HAP-1 (cell line): ENCODE measurements at places on chromosomes 12 and 14.

DNA sequence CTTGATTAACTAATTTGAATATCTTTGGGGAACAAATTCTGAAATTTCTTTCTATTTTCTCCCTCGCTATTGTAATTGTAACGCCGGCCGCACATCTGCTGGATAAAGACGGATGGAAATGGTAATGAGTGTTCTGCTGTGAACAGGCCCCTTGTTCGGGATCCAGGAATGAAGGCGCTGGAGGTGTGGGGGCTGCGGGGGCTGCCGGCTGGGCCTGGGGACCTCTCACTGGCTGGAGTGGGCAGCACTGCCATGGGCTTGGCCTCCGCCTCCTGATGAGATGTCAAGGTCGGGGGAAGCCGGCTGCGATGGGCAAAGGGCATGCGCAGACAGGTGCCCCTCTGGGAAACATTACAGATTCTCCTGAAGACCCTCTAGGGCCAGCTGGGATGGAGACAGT, 175.4 kb downstream of the PHETA1 start:
- no peak for DNase-seq

GRCh38 chr14:61183196-61183885, 97.8 kb downstream of the TMEM30B start:
- no peak for DNase-seq

- no peak for DNase-seq
These were observed 256.9 kb downstream of the RAD51B start for GRCh38 chr14:68076451-68076850.

DNA sequence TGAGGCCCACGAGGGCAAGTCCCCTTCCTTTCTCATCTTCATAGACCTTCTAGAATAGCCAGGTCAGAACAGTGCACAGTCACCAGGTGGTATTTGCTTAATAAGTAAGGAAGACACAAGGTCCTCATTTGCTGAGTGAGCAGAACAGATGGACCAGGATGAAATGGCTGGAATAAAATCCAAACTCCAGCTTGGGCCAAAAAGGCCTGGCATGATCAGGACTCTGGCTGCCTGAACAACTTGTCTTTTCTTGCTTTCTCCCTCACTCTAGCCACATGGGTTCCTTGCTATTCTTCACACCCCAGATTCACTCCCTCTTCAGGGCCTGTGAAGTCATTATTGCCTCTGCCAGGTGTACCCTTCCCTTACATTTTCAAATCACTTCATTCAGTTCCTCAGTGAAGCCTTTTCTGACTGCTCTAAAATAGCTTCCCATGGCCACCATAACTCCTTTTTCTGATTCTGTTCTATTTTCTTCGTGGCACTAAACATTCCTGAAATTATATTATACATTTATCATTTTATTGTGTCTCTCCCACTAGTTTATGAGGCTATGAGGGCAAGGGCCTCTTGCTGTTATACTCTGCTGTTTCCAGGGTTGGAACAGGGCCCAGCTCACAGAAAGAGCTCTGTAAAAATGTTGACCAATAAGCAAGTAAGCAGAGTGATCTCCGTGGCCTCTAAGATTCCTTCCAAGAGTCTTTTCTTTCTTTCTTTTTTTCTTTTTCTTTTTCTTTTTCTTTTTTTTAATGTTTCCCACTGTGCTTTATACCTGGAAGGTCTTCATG, 150.8 kb downstream of the TTC8 start:
- DNase-seq, result no peak

DNA sequence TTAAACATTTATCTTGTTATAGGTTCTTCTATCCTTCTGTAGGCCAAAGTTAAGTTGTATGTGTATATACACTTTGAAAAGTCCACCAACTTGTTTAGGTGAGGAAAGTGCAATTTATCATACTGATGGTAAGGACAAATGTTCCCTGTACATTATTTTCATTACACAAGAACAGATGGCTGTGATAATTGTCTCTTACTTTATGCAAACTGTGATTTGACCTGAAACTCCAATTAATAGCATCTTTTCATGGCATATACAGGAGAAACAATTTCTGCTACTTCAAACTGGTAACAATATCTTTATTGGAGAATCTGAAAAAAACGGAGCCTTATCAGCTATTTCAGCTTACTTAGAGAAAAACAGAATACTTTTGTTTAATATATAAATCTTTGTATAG, 5.6 kb downstream of the TRIM9 start:
- DNase-seq, result no peak

DNA sequence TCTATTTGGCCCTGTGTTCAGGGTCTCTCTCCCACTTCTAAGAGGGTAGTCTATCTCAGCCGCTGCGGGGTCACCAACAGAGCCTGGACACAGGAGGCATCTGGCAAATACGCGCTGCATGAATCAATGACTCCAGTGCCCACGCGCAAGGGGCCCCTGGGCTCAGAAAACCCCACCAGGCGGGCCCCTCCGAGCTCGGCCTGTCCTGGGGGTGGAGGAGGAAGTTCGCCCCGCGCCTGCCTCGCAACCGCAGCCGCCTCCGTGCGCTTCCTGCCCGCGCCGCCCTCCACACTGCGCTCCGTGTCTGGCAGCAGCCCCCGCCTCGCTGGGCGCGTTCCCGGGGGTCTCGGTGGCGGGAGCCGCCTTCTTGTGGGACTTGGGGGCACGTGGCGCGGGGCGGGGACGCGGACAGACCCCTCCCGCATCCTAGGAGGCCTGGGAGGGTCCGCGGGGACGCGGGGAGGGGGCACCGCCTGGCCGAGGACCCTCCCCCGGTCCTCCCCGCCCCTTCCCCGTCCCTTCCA, 811 bp upstream of the FBRSL1 start:
- DNase-seq, result no peak

GRCh38 chr14:24839617-24840203, 205.7 kb upstream of the GZMB start:
- DNase-seq, result no peak

- DNase-seq, result no peak
These were observed 283.0 kb upstream of the PRKD1 start for GRCh38 chr14:30210630-30211029.

- no peak for DNase-seq
These were observed 55.5 kb downstream of the PPP2R5E start for GRCh38 chr14:63487724-63488123.

GRCh38 chr12:63961048-63961447, 116.5 kb downstream of the SRGAP1 start:
- DNase-seq, result no peak

DNA sequence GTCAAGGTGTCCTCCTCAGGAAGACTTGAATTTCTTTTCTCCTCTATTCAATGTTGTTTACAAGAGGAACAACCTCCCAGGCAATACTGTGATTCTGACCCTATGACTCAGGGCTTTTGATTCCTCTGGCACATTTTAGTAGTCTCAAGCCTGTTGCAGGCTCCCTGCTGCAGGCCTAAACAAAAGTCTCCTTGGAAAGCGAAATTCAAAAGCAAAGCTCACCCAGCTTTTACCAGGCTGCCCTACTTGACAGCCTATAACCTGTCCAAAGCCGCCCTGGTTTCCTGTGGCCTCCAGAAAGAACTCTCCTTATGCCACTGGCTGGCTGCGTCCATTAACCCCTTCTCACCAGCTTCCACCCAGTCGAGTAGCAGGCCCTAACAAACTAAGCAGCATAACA, 11.6 kb downstream of the FGD6 start:
- DNase-seq, result no peak

DNA sequence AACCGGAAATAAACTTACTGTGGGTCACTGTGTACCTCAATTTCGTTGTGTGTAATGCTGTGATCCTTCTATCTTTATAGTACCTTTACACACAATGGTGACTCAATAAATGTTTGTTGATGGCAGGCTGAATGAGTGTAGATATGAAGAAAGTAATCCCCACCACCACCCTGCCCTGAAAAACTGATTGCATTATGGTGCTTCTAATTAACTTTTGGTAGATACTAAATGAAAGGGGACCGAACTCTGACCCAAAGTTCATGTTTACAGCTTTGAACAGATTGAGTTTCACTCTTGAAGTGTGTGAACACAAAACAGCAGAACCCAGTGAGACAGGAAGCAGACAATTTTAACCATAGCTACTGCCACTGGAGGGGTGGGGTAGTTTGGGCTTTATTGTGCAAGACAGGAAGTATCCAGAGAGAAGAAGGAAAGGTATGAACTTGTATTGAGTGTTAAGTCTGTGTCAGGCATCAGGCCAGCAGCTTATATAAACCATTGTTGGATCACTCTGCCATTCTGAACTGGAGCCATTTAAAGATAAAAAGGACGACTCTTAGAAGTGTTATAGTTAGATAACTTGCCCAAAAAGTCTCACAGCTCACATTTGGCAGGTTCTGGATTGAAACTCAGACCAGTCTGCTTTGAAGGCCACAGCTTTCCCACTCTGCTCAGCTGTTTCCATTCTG, 197.0 kb upstream of the AMIGO2 start:
- no peak for DNase-seq

DNA sequence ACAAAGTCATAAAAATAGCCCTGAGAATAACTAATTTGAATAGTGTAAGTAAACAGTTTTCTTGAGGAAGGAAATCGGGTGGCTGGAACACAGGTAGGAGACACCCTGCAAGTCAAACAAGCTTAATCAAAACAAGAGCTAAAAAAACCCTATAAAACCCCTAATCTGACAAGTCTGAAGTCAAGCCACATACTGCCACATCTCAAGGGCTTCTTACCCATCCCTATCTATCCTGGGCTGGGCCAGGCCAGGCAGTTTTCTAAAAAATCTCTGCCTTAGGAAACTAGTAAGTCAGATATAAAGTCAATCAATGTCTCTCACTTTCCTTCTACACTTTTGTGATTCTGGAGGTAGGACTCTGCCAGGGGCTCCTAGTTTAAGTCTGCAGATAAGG, 15.3 kb downstream of the UBE2N start:
- DNase-seq, result no peak

- no peak for DNase-seq
These were observed 46.5 kb downstream of the FBXO34 start for GRCh38 chr14:55317542-55318306.
